Bronchial smooth muscle cell (primary cell): ENCODE measurements at places on chromosomes 1 and 21. TPM values are rescaled to one million over a fixed set of nuclear protein-coding genes. Genes with fewer than 3 reads are reported as not detected.

PTPRC gene
- total RNA-seq: not detected in 2 replicates

SLAMF6 gene
- total RNA-seq: not detected in 2 replicates

OR6Y1 gene
- not detected in 2 replicates for total RNA-seq

FOXE3 gene
- total RNA-seq: not detected in 2 replicates

KAZN gene
- total RNA-seq: 3.8 and 5.8 TPM in 2 replicates

C1orf141 gene
- not detected in 2 replicates for total RNA-seq

SMPDL3B gene
- not detected in 2 replicates for total RNA-seq

MANEAL gene
- total RNA-seq: 0.32 and 1.8 TPM in 2 replicates

DLGAP3 gene
- under 0.01 TPM in 1 of 2 replicates, not detected in the other for total RNA-seq

CELF3 gene
- not detected in 2 replicates for total RNA-seq

ROR1 gene
- 5.2 and 6.9 TPM in 2 replicates for total RNA-seq

ANXA9 gene
- 0.63 TPM in 1 of 2 replicates, not detected in the other for total RNA-seq

THEM5 gene
- not detected in 2 replicates for total RNA-seq

PROK1 gene
- total RNA-seq: not detected in 2 replicates

UBL4B gene
- under 0.01 and 0.09 TPM in 2 replicates for total RNA-seq

FAM177B gene
- total RNA-seq: not detected in 2 replicates

RGS4 gene
- total RNA-seq: 2.7 and 12.6 TPM in 2 replicates

ZNF683 gene
- total RNA-seq: not detected in 2 replicates

KIF26B gene
- total RNA-seq: 0.26 and 1.3 TPM in 2 replicates

U2AF1 gene
- total RNA-seq: 9.5 and 15.1 TPM in 2 replicates

GUCA2A gene
- not detected in 2 replicates for total RNA-seq
